ENCODE measurements at places on chromosomes 3 and 15. TPM values are rescaled to one million over a fixed set of nuclear protein-coding genes. Genes with fewer than 3 reads are reported as not detected.

Gene ROPN1
- total RNA-seq = not detected

Gene LRRFIP2
- 31.6 TPM for total RNA-seq

Gene GHRL
- total RNA-seq = not detected

Gene FAM174B
- 3.6 TPM for total RNA-seq

Gene ARHGEF26
- total RNA-seq = 0.08 TPM

Gene CRABP1
- total RNA-seq = not detected

Gene TIMP4
- not detected for total RNA-seq

Gene TMIE
- 0.25 TPM for total RNA-seq

Gene PRR20G
- total RNA-seq = not detected

Gene GRAMD2A
- not detected for total RNA-seq

Gene ITIH1
- total RNA-seq = not detected

Gene PSMA4
- total RNA-seq = 238 TPM

Gene SETMAR
- total RNA-seq = 19.0 TPM

Gene BDH1
- 73.8 TPM for total RNA-seq

Gene AVEN
- total RNA-seq = 21.4 TPM

Gene CA12
- total RNA-seq = not detected

Data from activated CD8-positive, alpha-beta memory T cell treated with anti-CD3 and anti-CD28 coated beads for 36 hours (primary cell).